ENCODE measurements at places on chromosomes 6 and 20.

DNA sequence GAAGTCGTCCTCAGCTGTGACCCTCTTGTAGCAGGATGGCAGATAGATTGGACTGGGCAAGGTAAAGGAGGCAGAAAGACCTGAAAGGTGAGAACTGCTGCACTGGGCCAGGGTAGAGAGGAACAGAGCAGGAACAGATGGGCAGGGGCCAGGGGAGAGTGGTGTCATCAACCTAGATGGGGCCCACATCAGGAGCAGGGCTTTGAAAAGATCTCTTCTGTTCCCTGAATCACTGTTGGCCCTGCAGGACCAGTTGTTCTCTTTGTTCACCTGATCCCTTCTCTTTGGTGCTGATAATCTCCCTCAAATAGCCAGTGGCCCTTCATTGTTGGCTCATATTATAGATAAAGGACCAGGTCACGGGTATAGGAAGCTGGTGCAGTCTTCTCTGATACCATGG is 59.9 kb downstream of the DTD1 start:
- no peak for DNase-seq

DNA sequence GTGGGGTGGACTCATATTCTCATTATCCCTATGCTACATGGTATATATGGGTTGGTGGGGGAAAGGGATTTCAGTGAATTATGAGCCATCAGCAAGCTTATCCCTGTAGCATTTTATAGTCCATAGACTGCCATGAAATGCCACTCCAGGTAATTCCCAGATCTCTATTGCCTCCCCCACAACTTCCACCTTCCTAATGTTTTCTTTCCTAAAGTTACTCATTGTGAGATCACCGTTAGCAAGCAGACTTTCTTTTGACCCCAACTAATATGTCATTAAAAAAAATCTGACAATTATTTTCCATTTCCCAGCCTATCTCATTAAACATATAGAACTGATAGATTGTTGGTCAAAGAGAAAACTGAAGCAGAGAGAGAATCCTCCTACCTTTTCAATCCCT is 40.7 kb upstream of the TBX18 start:
- no peak for DNase-seq

DNA sequence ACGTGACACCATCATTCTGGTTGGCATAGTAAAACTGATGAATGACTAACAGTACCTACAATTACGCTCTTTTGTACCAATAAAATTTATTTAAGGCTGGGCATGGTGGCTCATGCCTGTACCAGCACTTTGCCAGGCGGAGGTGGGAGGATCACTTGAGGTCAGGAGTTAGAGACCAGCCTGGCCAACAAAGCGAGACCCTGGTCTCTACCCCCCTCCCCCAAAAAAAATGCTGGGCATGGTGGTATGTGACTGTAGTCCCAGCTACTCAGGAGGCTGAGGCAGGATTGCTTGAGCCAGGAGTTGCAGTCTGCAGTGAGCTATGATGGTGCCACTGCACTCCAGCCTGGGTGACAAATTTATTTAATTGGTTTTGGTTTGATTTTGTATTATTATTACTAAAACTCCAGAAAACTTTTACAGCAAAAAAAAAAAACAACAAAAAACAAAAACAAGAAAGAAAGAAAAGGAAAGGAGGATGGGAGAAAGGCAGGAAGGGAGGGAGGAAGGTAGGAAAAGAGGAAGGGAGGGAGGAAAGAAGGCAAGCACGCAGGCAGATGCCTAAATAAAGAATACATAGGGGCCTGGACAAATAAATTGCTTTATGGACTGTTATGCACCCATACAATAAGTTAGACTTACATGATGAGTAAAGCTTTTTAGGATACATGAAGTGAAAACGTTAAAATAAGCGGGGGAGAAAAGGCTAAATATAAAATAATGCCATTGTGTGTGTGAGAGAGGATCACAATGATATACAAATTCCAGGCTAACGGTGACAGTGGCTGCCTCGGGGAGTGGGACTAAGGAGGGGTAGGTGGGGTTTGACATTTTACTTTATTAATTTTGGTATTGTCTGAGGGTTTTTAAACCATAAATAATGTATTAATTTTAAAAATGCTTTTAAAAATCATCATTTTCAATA is 682 bp upstream of the ZSCAN9 start:
- no peak for DNase-seq

- DNase-seq, result no peak
Observed at GRCh38 chr6:49733680-49734079, 10.5 kb downstream of the CRISP3 start.

DNA sequence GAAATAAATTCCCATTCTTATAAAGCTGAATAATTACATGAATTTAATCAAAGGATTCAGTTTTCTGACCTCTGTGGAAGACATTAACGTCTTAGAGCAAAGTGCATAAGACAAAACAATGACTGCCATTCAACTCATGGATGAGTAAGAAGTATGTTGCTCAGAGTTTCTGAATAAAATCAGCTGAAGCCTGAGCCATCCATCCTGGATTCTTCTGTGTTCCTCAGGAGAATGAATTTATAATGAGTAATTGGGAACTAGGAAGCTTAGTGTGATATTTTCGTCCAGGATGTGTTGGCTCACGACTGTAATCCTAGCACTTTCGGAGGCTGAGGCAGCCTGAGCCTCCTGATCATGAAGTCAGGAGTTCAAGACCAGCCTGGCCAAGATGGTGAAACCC is 62.8 kb downstream of the PERP start:
- DNase-seq, result no peak

GRCh38 chr20:11120431-11120830 is 446.6 kb upstream of the JAG1 start:
- DNase-seq, result no peak

DNA sequence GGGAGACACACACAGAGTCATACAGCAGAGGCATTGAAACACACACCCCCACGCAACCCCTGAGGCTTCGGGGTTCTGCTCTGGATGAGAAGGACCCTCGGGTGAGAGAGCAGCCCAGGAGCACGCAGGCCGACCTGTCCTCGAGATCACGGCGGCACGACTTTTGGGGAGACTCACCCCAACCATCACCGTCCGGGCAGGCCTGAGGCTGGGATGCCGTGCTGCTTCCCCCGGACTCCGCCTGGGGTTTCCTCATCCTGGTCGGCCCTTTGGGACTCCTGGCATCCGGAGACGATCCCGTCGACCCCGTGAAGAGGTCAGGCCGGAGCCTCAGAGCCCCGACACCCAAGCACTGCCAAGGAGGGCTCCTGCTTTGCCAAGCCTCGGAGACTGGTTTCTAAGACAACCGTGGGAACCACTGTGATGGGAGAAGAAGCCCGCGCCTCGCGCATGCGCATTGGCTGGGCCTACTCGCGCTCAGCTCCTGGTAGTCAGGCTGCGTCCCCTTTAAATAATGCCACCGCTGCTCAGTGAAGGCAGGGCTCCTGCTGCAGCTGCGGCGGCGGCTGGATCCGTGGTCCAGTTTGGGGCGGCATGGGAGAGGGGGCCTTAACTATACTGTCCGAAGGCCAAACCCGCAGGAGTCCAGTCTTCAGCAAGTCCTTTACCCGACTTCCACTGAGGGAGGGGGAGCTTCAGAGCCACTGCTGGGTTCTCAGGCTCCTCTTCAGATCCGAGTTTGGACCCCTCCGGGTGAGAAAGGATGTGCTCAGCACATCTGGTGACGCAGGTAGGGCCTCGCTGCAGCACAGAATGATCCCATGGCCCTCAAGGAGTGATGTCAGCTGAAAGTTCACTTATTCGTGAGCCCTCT is 171.4 kb upstream of the ZNF337 start:
- no peak for DNase-seq

- no peak for DNase-seq
Observed at GRCh38 chr6:21420146-21420878, 173.2 kb upstream of the SOX4 start.

- DNase-seq, result no peak
Observed at GRCh38 chr6:107600121-107600520, 110.2 kb downstream of the SOBP start.

GRCh38 chr20:48451401-48451800 is 376.4 kb downstream of the PREX1 start:
- no peak for DNase-seq

GRCh38 chr6:12138381-12138780 is 126.3 kb downstream of the HIVEP1 start:
- DNase-seq, result no peak

- DNase-seq, result no peak
Observed at GRCh38 chr6:37607944-37608343, 89.7 kb downstream of the MDGA1 start.

GRCh38 chr6:166946125-166946524 is 10.2 kb downstream of the RNASET2 start:
- DNase-seq, result no peak

DNA sequence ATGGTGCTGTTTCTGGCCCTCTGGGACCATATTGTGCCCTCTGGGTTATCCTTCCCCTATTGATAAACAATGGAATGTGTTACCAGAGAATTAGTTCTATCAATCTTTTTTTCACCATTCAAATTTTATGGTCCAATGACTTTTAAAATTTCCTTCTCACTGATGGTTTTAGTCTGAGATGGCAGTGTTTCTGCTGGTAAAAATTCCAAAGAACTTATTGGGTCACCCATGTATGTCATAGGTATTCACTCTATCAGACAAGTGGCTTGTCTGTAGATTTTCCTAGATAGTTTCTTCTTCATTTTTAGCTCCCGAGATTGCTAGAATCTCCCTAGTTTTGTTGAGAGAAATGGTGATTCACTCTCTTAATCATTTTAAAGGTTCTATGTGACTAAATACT is 357.2 kb upstream of the RGS17 start:
- no peak for DNase-seq

DNA sequence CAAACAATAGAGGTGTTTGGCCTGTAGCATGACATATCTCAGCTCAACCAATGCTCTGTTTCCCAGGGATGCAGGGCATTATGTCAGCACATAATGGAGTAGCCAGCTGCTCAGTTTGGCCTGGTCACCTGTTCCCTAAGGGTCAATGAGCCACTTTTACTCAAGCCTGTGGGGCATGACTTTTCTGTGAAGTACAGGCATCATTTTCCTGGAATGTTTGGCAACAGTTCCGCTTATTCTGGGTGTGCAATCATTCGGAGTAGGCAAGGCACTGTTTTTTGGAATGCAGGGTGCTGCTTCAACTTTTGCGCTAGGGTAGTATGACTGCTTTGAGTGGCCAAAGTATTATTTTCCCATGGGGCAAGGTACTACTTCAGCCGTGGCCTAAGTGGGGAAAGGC is 665.4 kb downstream of the EPHA7 start:
- no peak for DNase-seq

GRCh38 chr6:105859457-105859856 is 226.7 kb upstream of the PRDM1 start:
- DNase-seq, result no peak

Measured in D721Med (cell line).